PC-3 (cell line): ENCODE measurements at places on chromosomes 16 and 17. TPM values are rescaled to one million over a fixed set of nuclear protein-coding genes. Genes with fewer than 3 reads are reported as not detected.
A peak's percentile ranks its signal among the peaks of the same experiment; 100 is the strongest.

- DNase-seq = no peak
Measured at GRCh38 chr17:40540448-40540847, 24.8 kb downstream of the CCR7 start.

DNA sequence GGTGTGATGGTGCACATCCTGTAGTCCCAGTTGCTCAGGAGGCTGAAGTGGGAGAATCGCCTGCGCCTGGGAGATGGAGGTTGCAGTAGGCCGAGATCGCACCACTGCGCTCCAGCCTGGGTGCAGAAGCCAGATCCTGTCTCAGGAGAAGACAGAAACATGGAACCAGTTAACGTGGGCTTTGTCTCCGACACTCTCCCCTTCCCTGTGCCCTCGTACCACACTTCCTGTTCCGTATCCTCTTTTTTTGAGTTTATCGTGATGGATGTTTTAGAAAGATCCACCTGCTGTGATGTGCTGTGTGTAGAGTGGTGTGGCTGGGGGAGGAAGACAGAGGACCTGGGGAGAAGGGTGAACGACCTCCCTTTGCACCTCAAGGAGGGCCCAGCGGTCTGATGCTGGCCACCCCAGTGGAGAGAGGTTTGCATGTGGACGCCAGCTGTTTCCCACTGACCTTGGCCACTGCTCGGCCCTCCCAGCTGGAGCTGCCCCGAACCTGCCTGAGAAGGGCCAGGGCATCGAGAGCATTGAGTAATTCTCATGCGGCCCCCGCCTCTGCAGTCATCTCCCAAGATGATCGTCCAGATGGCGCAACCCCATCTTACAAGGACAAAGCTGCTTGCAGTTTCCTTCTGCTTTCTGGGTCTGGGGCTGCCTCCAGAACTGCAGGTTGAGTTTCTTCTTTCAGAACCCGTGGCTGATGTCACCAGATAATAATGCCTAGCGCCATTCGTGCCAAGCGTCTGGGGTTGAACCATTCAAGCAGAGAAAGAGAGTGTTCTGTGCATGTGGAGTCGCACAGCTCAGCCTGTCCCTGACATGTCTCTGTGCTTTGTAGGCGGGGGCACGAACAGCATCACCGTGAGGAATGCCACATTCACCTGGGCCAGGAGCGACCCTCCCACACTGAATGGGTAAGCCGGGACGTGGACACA, 126.3 kb downstream of the ABCC1 start:
- DNase-seq = no peak

GRCh38 chr17:73748508-73748907, 104.3 kb upstream of the SDK2 start:
- DNase-seq = no peak

DNA sequence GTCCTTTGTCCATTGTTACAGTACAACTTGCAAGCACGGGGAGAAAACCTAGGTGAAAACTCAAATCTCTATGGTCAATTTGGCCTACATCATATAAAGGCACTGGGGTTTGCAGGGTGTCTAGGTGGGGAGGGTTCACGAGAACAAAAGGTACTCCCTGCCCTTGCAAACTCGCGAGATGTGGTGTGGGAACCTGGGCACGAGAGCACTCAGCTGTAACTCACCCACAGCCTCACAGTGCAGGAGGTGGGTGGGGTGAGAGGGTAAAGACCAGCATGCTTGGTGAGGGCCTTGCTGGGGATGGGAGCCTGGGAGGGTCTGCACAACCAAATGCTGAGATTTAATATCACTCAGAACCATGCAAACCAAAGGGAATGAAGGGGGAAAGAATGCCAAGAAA, 18.4 kb upstream of the ZNF594 start:
- no peak for DNase-seq

DNA sequence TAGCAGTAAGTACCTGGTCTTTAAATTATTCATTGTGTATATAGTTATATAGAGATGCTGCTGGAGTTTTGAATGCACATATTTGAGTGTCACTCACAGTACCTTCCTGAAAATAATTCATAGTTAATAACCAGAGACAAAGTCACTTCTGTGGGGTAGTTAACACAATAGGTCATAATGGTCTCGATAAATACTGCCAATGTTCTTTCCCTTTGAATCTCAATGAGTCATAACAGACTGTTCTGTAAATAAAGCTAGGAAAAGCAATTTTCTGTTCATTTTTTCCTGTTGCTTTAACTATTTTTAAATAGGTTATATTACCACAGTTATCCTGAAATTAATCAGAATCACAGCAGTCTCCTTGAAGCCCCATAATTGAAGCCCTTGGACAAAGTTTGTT, 87.2 kb downstream of the MAP2K4 start:
- DNase-seq = peak; percentile 51

DNA sequence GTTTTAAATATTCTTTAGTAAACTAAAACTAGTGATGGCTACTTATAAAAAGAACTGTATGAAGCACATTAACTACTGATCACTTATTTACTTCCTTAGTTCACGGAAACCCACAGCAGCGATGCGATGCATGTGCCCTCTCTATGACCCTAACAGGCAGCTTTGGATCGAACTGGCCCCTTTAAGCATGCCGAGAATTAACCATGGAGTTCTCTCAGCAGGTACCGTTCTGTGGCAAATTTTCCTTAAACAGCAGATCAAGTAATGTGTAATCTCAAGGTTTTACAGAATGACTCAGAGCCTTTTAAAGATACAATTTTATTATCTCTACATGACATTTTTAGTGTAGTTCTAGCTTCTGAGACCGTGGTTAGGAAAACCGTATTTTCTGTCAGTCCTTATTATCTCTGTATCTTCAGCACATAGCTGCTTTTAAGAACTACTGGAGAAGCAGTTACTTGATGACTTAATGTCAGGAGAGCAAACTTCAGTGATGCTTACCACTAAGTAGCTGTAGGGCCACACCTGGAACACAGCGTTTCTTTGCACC, 43.0 kb downstream of the GAN start:
- no peak for DNase-seq

PIK3R5 gene
- total RNA-seq = not detected in 2 replicates
